Frontal cortex (tissue), 4 donors: ENCODE measurements at places on chromosomes 16 and 17.

DNA sequence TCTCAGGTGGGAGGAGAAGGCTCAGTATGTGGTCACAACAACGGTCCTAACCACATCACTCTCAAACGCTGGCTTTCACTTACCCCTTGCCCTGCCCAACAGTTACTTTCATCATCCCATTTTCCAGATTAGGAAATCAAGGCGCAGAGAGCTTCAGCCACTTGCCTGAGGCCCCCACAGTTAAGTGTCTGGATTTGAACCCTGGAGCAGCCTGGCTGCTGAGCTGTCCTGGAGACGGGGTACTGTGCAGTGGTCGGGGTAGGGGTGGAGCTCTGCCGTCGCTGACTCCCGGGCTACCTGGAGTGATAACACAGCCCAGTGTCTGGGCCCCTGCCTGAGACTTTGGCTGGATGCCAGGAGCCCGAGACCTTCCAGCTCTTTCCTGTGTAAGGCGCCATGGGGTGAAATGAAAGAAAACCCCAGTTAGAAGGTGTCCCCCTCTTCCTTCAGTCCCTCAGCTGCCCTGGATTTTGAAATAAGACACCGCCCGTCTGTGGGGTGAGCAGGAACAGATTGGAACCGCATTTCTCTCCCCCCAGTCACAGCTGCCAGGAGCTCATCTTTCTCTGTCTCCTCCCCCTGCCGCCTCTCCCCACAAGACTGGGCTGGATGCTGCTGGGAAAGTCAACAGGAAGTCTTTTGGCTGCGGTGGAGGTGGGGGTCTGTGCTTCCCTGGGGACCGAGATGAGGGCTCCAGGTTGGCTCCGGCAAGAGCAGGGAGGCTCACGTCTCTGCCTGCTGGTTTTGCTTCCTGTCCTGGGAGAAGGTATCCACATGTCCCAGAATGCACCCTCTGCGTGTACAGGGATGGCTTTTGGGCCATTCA lies 280.2 kb downstream of the SEC14L1 start:
- DNase-seq, result no peak

DNA sequence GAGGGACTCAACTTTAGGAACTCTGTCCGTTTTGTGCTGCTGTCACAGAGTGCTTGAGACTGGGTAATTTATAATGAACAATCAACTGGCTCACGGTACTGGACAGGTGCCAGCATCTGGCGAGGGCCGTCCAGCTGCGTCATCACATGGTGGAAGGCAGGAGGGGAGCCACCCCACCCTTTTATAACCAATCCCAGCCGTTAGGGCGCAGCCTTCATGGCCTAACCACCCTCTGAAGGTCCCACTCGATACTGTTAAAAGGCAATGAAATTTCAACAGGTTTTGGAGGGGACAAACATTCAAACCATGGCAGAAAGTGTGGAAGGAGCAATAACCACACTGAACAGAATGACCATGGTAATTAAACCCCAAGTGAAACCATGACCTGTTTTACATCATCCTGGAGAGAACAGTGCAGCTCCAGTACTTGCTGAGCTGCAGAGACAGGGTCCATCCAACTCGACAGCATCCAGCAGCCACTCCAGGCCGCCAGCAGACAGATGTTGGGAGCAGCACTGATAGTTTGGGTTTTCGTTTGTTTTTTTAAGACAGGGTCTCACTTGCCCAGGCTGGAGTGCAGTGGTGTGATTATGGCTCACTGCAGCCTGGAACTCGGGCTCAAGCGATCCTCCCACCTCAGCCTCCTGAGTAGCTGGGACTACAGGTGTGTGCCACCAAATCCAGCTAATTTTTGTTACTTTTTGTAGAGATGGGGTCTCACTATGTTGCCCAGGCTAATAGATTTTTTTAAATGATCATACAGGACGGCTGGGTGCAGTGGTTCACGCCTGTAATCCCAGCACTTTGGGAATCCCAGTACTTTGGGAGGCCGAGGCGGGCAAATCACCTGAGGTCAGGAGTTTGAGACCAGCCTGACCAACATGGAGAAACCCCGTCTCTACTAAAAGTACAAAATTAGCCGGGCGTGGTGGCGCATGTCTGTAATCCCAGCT lies 11.0 kb downstream of the CHMP6 start:
- peak; percentile 77 for DNase-seq

- DNase-seq, result peak; percentile 35
Measured at GRCh38 chr17:8420041-8420934, 15.4 kb upstream of the NDEL1 start.

- DNase-seq, result peak; percentile 87
Measured at GRCh38 chr17:43021741-43022512, at the start of gene VAT1. Gene VAT1 (minus strand): TSS chr17:43022385. CDS start chr17:43022322, 63 bp downstream.

- no peak for DNase-seq
Measured at GRCh38 chr17:20206591-20206990, 197.4 kb downstream of the SPECC1 start.

DNA sequence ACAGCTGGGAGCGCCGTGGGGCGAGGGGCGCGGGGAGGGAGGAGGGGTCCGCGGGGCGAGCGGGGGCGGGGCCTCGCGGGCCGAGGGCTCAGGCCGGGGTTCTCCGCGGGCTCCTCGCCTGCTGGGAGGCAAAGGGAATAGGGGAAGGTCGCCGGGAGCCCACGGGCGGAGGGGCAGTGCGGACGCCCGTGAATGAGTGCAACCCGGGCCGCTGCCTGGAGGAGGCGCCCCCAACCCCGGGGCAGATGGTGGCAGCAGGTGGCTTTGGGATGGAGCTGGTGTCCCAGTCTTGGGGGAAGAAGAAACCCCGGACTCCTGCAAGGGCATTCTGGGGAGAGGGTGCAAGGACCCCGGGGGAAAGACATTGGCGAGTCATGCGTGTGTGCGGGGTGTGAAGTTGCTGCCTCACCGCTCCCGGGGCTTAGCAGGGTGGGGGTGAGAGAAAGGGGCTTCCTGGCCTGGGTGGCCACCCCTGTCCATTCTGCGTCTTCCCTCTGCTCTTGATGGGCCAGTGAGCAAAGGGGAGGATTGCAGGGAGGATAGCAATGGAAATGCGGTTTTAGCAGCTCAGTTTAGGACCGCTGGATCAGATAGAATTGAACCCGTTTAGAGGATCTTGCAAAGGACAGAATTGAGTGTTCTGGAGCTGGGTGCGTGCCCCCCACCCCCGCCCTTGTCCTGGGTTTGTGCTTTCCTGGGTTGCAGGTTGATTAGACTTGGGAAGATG lies 526 bp downstream of the KIAA0513 start:
- DNase-seq, result no peak

DNA sequence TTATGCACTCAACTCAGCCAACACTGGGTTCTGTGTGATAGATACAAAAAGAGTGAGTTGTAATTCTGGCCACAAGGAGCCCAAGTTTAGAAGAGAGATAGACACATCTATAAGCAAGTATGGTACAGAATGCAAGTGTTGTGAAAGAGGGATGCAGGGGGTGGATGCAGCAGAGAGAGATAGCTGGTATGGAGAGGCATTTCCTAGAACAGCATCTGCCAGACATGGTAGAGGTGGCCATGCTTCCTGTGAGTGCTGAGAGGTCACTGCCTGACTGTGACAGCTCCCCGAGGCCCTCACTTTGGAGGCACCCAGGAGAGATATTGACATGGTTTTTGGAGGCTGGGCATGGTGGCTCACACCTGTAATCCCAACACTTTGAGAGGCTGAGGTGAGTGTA lies 2.0 kb upstream of the KRTAP16-1 start:
- no peak for DNase-seq

- DNase-seq, result no peak
Measured at GRCh38 chr16:28532940-28533647, 5.7 kb downstream of the NUPR1 start.
